ENCODE measurements at places on chromosomes 7 and 10. TPM values are rescaled to one million over a fixed set of nuclear protein-coding genes. Genes with fewer than 3 reads are reported as not detected.

- no peak for DNase-seq
These were observed 99.1 kb downstream of the SND1 start for GRCh38 chr7:127751062-127751461.

DNA sequence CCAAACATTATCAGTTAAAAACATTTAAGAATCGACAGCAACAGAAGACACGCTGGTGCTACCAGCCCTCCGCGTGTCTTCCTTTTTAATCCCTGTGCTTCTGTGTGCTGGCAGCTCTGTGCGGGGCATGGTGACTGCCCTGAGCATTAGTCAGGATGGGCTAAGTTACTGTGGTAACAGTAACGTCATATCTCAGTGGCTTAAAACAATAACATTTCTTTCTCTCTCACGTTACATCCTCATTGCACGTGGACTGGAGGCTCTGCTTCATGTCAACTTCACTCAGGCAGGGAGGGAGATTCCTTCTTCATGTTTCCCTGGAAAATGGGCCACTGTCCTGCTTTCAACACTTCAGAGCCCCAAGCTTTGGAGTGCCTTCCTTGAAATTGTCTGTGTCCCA is 378.5 kb downstream of the CCSER2 start:
- DNase-seq, result no peak

DNA sequence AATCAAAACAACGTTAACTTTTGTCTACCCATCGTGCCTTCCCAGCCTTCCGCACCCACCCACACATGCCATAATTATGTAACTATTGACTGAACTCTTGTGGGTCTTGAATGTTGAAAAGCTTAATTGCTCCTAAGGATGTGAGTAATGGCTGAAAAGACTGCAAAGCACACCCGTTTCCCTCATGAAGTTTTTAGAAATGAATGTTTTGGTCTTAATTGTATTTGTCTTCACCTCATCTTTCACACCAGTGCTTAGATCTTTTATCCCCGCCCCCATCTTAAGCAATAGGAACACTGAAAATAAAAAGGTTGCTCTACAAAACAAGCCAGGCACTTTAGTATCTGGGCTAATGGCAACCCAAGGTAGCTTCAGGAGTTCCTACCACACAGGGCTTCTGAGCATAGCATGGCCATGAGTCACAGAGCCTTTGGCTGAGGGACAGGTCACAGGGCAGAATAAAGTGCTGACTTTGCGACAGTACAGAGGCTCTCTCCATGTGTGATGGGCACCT is 690.5 kb downstream of the PARD3 start:
- no peak for DNase-seq

DNA sequence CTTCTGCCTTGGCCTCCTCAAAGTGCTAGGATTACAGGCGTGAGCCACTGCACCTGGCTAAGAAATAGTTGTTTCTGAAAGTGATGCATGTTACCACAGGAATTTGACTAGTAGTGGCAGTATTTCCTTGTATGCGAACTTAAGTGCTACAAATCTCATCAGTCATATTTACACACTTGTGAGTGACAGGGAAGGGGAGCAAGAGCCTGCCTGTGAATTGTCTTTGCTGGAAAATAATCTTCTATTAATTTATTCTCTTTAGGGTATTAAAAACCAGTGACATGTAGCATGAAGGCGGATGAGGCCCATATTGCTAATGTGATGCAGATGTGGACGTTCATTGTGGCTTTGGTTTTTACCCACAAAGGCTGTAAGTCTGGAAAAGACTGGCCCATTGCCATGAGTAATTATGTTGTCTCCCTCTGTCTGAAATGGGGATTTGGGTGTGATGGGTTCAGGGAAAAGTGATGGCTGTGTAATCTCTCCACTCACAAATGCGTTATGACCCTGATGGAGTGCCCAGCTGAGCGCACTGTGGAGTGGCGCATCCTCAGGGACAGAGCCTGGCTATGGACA is 97.6 kb downstream of the CCNY start:
- no peak for DNase-seq

- peak; percentile 76 for DNase-seq
These were observed 2.9 kb upstream of the RBM20 start for GRCh38 chr10:110641256-110641655.

GRCh38 chr7:270351-270983 is 19.5 kb upstream of the FOXL3 start:
- peak; percentile 37 for DNase-seq

- DNase-seq, result no peak
These were observed 98.4 kb downstream of the UBE2H start for GRCh38 chr7:129854401-129854800.

DNA sequence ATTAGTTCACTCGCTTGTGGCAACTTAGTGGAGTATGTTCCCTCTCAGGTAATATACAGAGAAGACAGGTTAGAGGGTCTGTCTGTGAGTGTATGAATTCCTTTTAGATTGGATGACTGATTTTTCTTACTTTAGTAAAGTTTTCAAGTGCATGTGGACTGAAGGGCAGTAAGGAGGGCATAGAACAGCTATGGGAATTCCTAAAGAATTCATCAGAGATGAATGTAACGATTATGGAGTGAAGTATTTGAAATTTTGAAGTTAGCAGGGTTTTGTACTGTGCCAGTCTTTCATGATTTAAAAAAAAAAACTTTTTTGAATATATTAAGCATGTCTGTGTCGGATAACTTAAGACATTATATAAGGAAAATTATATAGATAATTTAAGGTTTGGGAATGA is 15.5 kb downstream of the MAPK8 start:
- no peak for DNase-seq

GRCh38 chr10:100167553-100168312 is 18.1 kb downstream of the ERLIN1 start:
- DNase-seq, result no peak

DNA sequence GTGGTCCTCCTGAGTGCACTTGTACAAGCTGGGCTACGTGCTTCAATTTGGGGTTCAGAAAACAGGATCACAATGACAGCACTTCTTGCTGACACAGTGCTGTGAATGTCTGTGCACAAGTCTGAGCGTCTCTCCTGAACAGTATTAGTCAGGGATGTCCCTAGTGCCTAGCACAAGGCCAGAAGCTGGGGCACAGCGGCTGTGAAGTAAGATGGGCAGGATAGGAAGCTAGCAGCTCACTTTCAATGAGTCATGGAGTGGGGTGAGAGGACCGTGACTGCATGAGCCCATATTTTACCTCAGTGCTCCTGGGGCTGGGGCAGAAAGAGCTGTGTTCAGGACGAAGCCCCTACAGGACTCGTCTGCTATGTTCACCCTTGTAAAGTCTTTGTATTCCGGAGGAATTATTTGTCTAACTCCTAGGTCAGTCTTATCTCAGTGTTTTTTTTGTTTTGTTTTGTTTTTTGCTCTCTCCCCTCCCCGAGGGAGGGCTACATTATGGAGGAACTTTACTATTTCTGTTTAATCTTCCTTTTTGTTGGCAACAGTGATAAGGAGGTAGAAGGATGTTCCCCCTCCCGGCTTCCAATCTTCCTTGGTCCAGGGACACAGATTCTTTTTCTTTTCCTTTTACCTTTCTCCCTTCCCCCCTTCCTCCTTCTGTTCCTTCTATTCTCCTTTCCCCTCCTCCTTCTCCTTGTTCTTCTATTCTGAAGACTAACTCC is 2.8 kb upstream of the LRMDA start:
- no peak for DNase-seq

DNA sequence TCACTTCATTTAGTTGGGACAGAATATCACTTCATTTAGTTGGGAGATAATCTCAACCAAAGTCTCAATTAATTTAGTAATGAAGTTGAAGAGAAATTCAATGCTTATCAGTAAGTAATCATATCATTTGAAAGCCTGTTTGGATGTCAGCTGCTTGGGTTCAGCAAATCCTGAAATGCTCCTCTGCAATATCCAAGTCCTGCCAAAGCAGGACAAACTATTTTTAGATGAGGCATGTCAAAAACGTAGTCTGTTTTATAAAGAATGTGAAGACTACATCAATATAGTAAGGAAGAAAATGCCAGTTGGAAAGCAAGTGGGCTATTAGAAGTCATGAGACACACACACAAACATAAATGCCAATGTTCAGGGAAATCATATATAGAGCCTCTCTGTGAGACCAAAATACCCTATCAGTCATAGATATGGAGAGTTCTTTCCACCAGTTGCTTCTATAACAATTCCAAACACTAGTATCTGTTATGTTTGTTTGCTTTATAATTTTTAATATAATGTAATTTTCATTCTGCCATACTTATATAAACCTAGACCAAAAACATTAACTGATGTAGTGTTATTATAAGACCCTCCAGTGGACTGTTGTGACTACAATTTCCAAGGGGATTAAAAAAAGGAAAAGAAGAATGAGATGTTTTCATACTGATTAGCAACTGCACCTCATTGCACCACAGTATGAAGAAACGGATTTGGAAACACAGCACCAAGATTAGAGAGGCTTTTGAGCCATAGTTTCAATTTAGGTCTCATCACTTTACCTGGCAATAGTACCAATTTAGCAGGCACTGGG is 160.7 kb downstream of the LRRTM3 start:
- no peak for DNase-seq

GRCh38 chr10:78406648-78407008 is 373.0 kb downstream of the RPS24 start:
- no peak for DNase-seq

DNA sequence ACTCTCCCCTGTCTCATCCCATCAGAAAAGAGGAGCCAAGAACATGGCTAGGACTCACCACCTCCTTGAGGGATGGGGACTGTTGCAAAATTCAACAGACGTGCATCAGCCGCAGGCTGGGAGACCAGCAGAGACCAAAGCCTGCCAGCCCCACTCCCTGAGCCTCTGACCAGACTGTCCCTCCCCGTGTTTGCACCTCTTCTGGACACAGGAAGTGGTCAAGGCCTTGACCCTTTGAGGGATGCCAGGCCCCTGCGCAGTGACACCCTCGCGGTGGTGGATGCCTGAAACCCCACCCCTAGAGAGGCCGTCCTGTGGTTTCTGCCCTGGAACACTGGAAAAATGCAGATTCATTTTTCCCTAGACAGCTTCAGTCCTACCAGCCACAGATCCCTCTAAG is 128.4 kb upstream of the TCF7L2 start:
- DNase-seq, result no peak

Gene CYP3A4
- not detected for total RNA-seq

Gene MALRD1
- total RNA-seq, result 1.1 TPM

Gene PVRIG
- total RNA-seq, result not detected

Gene PRLHR
- total RNA-seq, result not detected

Gene SORCS3
- 0.08 TPM for total RNA-seq

Gene SUN3
- total RNA-seq, result not detected

Measured in Right ventricle myocardium inferior (tissue), 1 donor.